Uterus (tissue), 4 donors: ENCODE measurements at places on chromosomes 7 and 10. TPM values are rescaled to one million over a fixed set of nuclear protein-coding genes. Genes with fewer than 3 reads are reported as not detected.

Gene HOGA1
- total RNA-seq: 2.5 TPM

Gene BRAF
- 42.6 TPM for total RNA-seq

Gene NKX6-2
- not detected for total RNA-seq

Gene AKR1C3
- total RNA-seq: 6.0 TPM

Gene STEAP1B
- total RNA-seq: 3.5 TPM

DNA sequence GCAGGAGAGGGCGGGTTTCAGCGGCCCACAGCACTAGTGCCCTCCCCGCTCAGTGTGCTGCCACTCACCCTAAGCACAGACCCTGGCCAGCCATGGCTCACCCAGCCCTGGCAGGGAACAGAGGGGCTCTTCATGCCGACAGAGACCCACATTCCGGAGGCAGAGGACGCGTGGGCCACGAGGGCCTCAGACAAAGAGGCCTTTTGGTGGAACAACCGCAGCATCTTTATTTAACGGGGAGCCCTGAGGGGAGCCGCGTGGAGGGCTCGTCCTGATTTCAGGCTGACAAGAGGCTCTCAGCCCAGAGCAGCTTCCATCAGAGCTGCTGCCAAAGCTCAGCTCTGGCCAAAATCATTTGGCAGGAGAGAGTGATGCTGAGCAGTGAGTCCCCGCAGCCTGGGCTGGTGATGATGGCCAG is 127.8 kb downstream of the SH3PXD2A start:
- peak; percentile 69 for DNase-seq

DNA sequence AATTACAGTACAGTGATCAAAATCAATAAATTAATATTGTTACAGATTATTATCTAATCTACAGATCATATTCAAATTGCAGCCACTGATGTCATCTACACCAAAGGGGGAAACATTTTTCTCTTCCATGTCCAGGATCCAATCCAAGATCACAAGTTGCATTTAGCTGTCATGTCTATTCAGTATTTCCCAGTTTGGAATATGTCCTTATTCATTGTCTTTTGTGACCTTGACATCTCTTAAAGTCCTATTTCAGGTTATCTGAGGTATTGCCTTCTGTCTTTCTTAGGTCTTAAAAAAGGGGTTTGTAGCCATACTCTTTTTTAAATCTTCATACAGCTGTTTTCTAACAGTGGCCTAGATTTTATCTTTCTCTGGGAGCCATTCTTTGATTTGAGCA is 93.3 kb downstream of the MLLT10 start:
- DNase-seq: no peak

DNA sequence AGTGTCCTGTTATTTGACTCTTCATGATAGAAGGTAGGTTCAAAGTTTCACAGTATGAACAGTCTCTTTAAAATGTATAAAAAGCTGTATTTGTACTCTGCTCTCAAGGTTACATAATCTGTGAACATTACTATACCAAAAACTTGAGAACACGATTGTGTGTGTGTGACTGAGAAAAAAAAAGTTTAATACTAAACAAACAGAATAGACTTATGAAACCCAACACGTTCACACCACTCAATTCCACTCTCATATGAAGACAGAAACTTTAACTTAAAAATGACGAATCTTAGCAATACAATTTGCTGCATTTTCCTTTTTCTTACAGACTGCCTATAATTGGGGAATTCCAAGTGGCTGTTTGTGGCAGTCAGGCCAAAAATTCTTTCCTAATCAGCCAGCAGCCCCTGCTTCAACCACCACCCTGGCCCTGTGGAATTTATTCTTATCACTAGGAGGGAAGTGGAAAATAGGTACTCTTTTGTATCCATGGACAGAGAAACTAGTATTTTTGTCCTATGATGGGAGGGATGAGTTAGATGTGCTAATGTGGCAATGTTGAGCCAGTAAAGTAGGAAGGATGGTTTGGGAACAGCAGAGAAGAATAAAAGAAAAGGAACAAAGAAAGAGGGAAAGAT is 42.8 kb downstream of the MINDY3 start:
- DNase-seq: no peak

GRCh38 chr7:16646472-16647072 is 591 bp downstream of the BZW2 start:
- DNase-seq: no peak

GRCh38 chr10:43024942-43025700 is 51.7 kb upstream of the RET start:
- no peak for DNase-seq

GRCh38 chr10:58972576-58973234 is 203.7 kb upstream of the PHYHIPL start:
- DNase-seq: no peak

- DNase-seq: no peak
These were observed 5.6 kb downstream of the AVL9 start for GRCh38 chr7:32500922-32501341.

DNA sequence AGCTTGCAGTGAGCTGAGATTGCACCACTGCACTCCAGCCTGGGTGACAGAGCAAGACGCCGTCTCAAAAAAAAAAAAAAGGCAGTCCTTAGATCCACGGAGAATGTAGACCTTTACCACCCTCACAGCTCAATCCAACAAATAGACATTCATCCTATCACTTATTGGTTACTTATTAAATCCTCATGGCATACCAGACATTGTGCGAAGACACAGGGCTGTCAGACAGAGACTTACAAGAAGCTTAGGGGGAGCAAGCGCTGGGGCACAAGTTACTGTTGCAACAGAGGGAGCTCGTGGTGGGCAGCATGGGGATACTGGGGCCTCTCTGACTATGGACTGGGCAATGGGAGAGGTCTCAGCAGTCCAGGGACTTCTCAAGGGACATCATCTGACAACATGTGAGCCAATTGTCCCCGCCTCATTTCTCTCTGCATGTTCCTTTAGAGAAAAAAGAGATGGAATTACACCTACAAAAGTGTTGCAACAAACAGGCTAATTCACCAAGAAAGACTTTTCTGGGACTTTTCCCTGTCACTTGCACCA is 82.8 kb upstream of the TNS3 start:
- DNase-seq: no peak

DNA sequence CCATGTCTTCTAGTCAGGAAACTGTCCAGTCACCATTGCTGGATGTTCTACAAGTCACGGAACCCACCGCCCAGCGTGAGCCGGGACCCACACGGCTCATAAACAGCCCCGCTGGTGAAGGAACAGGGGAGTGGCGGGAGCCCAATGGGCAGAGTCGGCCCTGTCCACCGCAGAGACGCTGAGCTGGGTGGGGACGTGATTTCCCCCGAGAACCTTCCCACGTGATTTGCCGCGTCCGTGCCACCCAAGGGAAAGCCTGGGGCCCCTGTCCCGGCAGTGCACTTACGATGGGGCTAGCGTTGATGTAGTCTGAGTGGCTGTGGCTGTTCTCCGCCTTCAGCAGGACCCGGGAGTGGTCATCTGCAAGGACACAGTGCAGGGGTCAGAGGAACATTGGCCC is 266.9 kb downstream of the DNAJB6 start:
- no peak for DNase-seq

DNA sequence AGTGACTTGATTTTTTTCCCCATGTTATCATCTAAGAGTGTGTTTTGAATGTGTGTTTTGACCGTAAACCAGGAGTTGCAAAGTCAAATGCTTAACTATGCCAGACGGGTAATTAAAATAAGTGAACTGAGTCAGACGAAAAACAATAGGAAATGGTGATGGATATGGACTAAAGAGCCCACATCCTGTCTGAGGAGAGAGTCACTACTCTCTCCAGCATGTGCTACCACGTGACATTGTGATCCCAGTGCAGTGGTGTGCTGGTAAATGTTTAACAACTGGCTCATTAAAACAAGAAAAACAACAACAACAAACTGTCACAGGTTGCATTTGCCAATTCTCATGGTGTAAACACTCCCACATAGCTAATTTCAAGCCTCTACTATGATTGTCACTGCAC is 164.3 kb downstream of the SUGCT start:
- DNase-seq: no peak

- DNase-seq: no peak
These were observed 595.8 kb upstream of the MKI67 start for GRCh38 chr10:128721963-128722445.

- no peak for DNase-seq
These were observed 55.0 kb downstream of the PKD1L1 start for GRCh38 chr7:47893238-47893637.

- no peak for DNase-seq
These were observed 64.0 kb downstream of the CLEC2L start for GRCh38 chr7:139587535-139587934.

DNA sequence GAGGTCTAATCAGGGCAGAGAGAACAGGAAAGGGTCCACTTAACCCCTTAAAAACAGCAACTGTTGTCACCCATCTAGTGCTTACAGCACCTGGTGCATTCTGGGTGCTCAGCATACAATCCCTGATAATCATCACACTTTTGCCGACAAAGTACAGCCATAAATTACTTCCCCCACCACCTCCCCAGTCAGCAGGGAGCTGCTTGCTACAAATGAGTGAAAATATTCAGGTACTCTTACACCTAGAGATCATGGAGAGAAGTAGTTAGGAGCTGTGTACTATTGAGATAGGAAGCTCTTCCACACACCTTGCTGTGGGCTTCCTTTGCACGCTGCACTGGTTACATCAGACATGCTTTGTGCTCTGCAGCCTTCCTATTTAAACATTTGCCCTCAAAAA is 723.5 kb upstream of the GALNT17 start:
- DNase-seq: no peak

DNA sequence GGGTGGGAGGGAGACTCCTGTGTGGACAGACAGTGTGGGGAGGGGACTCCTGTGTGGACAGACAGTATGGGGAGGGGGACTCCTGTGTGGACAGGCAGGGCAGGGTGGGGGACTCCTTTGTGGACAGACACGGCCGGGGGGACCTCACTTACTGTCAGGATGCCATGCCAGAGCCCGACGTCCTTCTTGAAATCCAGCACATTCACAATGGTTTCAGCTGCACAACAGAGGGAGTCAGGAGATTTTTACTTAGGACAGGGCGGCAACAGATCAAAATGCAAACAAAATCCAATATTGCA is 252.3 kb downstream of the ZMYND11 start:
- DNase-seq: no peak
